ENCODE measurements at places on chromosomes 13 and 19.

DNA sequence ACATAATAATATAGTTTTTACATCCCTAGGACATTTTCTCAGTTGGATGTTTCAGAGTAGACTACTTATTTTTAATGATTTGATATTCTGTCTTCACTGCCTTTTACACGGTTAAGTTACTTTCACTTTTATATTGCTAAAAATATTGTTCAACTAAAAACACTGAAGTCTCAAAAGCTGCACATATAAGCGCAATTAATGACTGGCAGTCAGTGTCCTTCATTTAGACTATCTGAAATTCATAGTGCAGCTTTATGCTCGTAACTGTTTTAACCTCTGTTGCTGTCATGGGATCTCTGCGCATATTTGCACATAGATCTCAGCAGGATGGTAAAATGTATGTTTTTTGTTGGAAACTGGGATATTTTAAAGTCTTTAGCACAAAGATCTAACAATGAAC, 864.3 kb downstream of the SLITRK6 start:
- no peaks in the 10 kb centered on the region for H3K27me3 ChIP-seq
- DNase-seq: no peak
- no peaks in the 10 kb centered on the region for H3K4me1 ChIP-seq
- H3K4me3 ChIP-seq: peak overlapping the region; percentile 42

GRCh38 chr13:109859216-109859835, 72.9 kb upstream of the IRS2 start:
- no peak overlapping the region for H3K4me3 ChIP-seq
- H3K27me3 ChIP-seq: peaks cover 2% of the 10 kb centered on the region
- no peaks in the 10 kb centered on the region for H3K36me3 ChIP-seq
- no peak overlapping the region for H3K27ac ChIP-seq
- DNase-seq: peak; percentile 57
- H3K4me1 ChIP-seq: no peaks in the 10 kb centered on the region

DNA sequence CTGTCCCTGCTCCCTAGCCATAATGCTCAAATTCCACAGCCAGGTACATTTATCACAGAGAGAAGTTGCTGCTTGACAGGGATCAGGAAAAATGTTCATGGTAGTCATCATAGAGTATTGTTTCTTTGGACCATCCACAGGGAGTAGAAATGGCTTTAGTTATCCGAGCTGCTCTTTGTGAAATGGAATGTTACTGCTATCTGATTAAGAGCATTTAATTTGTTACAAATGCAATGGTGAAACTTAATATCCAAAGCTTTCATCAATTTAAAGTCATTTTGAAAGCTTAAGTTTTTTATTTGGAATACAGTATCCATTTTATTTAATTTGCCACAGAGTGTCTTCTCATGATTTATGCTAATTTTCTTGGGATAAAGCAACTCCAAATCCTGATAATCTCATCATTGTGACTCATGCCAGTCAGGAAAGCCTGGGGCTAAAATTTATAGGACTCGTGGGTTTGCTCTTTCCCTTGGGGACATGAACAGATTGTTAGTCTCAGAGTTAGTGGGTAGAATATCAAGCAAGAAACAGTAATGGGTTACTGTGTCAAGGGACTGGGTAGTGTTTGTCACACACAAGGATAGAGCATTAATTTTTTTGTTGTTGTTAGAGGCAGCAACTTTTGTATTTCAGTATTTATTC, 59.8 kb downstream of the SCEL start:
- no peaks in the 10 kb centered on the region for H3K4me1 ChIP-seq
- DNase-seq: no peak
- H3K4me3 ChIP-seq: no peak overlapping the region

DNA sequence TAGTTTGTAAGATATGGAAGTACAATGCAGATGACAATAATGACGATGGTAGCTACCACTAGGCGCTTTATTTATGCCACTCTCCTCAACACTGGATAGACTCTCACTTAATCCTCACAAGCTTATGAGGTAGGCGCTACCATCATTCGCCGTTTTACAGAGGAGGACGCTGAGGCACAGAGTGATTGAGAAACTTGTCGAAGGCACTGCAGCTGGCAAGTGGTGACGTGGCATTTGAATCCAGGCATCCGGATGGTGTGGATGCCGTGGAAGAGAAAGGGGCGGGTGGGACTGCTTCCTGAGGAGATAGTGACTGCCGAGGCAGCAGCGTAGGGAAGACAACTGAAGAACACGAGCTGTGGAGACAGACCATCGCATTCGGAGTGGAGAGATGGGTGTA, 1.3 kb upstream of the RPS9 start:
- H3K4me1 ChIP-seq: peaks cover 31% of the 10 kb centered on the region
- no peak overlapping the region for H3K4me3 ChIP-seq
- H3K27me3 ChIP-seq: no peaks in the 10 kb centered on the region
- peaks cover 34% of the 10 kb centered on the region for H3K36me3 ChIP-seq
- no peak for DNase-seq

DNA sequence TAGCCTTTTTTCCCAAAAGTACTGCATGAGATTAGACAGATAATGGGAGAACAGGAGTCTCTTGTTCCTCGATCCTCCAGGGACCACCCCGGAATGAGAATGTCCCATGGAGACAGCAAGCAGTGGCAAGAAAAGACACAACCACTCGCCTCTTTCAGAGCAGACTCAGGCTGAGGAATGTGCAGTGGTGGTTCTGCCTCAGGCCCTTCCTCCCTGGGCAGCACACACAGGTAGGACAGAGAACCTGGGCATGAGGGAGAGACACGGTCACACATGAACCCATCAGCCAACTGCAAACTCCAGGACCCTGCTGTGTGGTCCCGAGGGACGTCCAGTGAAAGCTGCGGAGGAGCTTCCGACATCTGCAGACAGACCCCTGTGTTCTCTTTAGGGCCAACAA, 31.0 kb downstream of the CRYL1 start:
- H3K4me3 ChIP-seq: no peak overlapping the region
- no peak for DNase-seq
- peaks cover 5% of the 10 kb centered on the region for H3K4me1 ChIP-seq

DNA sequence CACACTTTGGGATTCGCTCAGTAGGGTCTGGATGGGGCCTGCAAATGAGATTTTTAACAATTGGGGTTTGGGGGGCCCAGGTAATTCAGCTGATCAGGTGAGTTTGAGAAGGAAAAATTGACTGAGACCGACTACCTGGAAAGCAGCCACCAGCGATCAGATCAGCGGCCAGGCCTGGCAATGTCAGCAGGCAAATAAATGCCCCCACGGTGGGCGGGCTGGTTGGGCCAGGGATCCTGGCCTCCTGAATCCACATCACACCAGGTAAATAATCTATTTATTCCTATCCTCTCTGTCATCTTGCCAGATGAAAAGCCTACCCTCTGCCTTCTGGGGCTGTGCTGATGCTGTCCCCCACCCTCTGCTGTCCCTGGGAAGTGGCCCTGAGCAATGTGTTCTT, 9.4 kb downstream of the NAPA start:
- peaks cover 19% of the 10 kb centered on the region for H3K4me1 ChIP-seq
- H3K4me3 ChIP-seq: no peak overlapping the region
- peaks cover 34% of the 10 kb centered on the region for H3K36me3 ChIP-seq
- peak; percentile 62 for DNase-seq
- H3K27me3 ChIP-seq: no peaks in the 10 kb centered on the region

GRCh38 chr13:26348966-26349365, 95.0 kb downstream of the CDK8 start:
- H3K4me3 ChIP-seq: no peak overlapping the region
- DNase-seq: no peak
- no peaks in the 10 kb centered on the region for H3K27me3 ChIP-seq
- H3K27ac ChIP-seq: no peak overlapping the region
- peaks cover 2% of the 10 kb centered on the region for H3K36me3 ChIP-seq

GRCh38 chr13:113120300-113121182, 2.1 kb upstream of the F10 start:
- H3K36me3 ChIP-seq: no peaks in the 10 kb centered on the region
- DNase-seq: peak; percentile 66
- no peak overlapping the region for H3K27ac ChIP-seq
- H3K4me1 ChIP-seq: no peaks in the 10 kb centered on the region
- no peak overlapping the region for H3K4me3 ChIP-seq
- no peaks in the 10 kb centered on the region for H3K27me3 ChIP-seq

DNA sequence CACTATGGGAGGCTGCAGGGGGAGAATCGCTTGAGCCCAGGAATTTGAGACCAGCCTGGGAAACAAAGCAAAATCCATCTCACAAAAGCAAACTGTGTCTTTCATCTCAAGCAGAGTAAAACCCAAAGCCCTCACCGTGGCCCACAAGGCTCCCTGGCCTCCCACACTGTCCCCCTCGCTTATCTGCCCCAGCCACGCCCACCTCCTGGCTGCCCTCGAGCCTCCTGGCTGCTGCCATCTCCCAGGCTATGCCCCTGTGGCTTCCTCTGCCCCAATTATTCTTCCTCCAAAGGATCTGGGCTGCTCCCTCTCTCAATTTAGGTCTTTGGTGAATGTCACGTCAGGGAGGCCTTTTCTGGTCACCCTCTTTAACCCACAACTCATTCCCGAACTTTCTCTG, 3.6 kb downstream of the RABAC1 start:
- peaks cover 9% of the 10 kb centered on the region for H3K4me1 ChIP-seq
- peak; percentile 58 for DNase-seq
- H3K36me3 ChIP-seq: peaks cover 14% of the 10 kb centered on the region
- no peaks in the 10 kb centered on the region for H3K27me3 ChIP-seq

GRCh38 chr13:106033659-106034058, 501.8 kb downstream of the EFNB2 start:
- H3K36me3 ChIP-seq: no peaks in the 10 kb centered on the region
- peaks cover 4% of the 10 kb centered on the region for H3K4me1 ChIP-seq
- H3K27me3 ChIP-seq: no peaks in the 10 kb centered on the region
- H3K4me3 ChIP-seq: no peak overlapping the region
- H3K27ac ChIP-seq: no peak overlapping the region
- no peak for DNase-seq

DNA sequence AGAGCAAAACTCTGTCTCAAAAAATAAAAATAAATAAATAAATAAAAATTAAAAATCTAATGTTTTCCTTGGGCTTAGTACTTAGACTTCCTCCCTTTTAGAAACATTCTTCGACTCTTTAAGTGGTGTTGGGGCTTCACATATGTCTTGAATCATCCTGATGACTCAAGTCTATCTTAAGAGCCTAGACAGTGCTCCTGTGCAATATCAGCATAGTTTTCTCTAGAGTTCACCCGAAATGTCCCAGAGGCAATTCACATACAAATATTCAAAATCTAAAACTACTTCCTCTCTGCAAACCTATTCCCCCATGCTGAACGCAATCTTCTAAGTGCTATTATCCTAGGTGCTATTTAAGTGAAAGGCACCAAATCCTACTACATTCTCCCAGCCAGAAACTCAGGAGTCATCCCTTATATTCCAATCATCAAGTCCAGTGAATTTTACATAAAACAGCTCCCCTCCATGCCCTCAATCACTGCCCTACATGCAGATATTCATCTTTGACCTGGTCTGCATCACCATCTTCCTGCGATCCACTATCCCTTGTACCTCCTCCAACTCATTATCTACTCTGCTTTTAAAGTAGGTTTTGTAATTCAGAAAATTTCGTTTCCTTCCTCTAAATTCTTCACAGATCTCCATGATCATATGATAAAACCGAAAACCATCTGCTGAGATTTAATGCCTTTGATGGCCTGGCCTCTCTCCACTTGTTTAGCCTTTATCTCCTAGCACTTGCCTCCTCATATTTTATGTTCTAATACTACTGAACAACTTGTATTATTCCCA, 102.7 kb downstream of the ELF1 start:
- no peaks in the 10 kb centered on the region for H3K27me3 ChIP-seq
- peaks cover 12% of the 10 kb centered on the region for H3K4me1 ChIP-seq
- peak; percentile 17 for DNase-seq
- no peaks in the 10 kb centered on the region for H3K36me3 ChIP-seq
- no peak overlapping the region for H3K27ac ChIP-seq
